Mesothelial cell of epicardium (in vitro differentiated cells): ENCODE measurements at places on chromosomes 7 and 10. TPM values are rescaled to one million over a fixed set of nuclear protein-coding genes. Genes with fewer than 3 reads are reported as not detected.

DNA sequence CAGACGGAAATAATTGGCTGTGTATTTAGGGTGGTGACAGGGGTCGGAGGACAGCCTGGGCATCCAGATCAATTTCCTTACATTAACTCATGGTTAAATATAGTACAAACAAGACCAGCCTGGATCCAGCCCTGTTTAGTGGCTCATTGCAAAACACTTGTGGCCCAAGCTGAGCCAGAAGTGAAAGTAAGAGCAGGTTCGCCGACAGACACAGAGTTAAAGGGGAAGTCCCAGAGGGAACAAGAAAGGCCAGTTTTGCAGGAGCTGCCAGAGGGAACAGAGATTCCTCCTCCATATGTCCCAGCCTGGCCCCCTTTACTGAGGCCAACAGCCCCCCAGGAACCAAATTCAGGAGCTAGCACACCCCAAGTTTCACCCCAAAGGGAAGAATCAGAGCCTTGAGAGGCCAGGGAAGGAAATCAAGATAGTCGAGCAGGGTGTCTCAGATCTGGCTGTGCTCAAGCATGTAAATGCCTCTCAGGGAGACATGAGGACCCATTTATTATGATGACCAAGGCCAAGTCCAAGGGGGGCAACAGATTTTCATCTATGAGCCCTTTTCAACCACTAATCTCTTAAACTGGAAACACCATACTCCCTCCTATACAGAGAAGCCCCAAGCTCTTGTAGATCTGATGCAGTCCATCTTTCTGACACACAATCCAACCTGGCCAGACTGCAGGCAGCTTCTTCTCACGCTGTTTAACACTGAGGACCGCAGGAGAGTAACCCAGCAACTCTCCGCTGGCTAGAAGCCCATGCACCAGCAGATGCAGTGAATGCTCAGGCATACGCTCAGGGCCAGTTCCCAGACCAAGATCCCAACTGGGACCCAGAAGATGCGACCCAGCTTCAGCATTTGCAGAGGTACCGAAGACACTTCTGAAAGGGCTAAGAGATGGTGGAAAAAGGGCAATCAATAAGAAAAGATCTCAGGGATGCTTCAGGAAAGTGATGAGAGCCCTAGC lies 15.9 kb upstream of the ADCK2 start:
- no peak for DNase-seq

DNA sequence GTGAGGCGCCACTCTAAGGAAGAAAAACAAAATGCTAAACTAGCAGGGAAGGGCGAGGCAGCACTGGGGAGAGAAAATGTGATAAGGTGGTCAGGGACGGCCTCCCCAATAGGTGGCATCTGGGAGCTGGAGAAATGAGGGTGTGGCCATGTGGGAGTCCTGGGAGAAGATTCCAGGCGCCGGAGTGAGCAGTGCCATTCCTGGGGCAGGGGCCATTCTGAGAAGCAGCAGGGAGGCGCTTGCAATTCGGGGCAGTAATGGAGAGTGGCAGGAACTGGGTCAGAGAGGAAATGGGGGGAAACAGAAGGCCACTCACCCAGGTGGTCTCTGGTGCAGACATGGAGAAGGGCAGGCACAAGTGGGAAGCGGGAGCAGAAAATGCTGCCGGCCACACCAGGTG lies 61.8 kb upstream of the LRRC18 start:
- no peak for DNase-seq

- no peak for DNase-seq
These were observed 98.6 kb upstream of the KCTD7 start for GRCh38 chr7:66529883-66530610.

DNA sequence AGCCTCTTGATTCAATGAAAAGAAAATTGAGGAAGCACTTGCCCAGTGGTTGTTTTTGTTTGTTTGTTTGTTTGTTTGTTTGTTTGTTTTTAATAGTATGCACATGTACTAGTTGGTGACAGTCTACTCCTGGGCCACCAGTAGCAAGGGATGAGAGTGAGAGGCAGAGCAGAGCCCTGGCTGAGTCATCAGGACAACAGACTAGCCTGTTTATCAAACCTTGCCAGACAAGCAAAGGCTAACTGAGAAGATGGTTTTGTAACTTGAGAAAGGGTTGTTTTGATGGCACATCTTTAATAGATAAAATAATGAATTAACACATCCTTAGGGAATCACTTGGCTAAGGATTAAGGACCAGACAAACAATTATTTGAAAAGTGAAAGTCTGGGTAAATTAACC lies 78.1 kb downstream of the INHBA start:
- DNase-seq: no peak

DNA sequence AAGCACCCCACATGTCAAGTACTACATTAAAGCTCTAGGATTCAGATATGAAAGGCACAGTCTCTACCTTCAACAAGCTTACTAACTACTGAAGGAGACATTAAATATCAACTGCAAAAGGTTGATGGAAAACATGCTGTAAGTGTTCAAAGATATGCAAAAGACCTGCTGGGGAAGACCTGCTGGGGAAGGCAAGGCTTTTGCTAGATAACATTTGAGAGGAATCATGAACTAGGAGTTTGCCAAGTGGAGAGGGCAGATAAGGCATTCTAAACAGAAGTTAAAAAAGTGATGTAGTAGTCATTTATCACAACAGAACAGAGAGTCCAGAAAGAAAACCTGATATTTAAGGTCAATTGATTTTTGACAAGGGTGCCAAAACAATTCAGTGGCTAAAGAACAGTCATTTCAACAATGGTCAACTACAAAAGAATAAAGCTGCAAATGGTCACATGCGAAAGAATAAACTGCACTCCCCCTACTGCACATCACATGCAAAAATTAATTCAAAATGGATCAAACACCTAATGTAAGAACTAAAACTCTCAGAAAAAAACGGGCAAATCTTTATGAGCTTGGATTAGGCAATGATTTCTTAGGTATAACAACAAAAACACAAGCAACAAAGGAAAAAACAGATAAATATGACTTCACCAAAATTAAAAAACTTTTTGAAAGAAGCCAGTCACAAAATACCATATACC lies 23.0 kb upstream of the MSS51 start:
- no peak for DNase-seq

- DNase-seq: no peak
These were observed 511.1 kb upstream of the C7orf33 start for GRCh38 chr7:148079206-148080080.

- DNase-seq: no peak
These were observed 112.6 kb downstream of the SH3PXD2A start for GRCh38 chr10:103742824-103743223.

GARIN1A gene
- total RNA-seq: 3.4 to 4.1 TPM (median 3.5 TPM) in 3 replicates

EPHA1 gene
- total RNA-seq: 23.2 to 28.8 TPM (median 27.3 TPM) in 3 replicates

ENKUR gene
- total RNA-seq: 0.25 to 0.36 TPM (median 0.27 TPM) in 3 replicates

SNCG gene
- 92.0 to 104 TPM (median 98.5 TPM) in 3 replicates for total RNA-seq

FRMD4A gene
- total RNA-seq: 41.7 to 45.0 TPM (median 42.4 TPM) in 3 replicates
